ENCODE measurements at places on chromosomes 6 and 20. TPM values are rescaled to one million over a fixed set of nuclear protein-coding genes. Genes with fewer than 3 reads are reported as not detected.

DNA sequence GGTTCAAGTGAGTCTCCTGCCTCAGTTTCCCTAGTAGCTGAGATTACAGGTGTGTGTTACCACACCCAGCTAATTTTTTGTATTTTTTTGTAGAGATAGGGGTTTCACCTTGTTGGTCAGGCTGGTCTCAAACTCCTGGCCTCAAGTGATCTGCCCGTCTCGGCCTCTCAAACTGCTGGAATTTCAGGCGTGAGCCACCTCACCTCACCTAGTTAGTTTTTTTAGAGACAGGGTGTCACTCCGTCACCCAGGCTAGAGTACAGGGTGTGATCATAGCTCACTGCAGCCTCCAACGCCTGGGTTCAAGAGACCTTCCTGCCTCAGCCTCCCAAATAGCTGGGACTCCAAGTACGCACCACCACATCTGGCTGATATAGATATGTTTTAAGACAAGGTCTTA lies 22.9 kb downstream of the SYTL3 start:
- H3K4me1 ChIP-seq = no peaks in the 10 kb centered on the region
- H3K4me3 ChIP-seq = no peak overlapping the region
- H3K36me3 ChIP-seq = no peaks in the 10 kb centered on the region
- DNase-seq = no peak

PACSIN1 gene
- total RNA-seq = not detected

TPMT gene
- total RNA-seq = 17.5 TPM

SLC22A2 gene
- not detected for total RNA-seq

DNA sequence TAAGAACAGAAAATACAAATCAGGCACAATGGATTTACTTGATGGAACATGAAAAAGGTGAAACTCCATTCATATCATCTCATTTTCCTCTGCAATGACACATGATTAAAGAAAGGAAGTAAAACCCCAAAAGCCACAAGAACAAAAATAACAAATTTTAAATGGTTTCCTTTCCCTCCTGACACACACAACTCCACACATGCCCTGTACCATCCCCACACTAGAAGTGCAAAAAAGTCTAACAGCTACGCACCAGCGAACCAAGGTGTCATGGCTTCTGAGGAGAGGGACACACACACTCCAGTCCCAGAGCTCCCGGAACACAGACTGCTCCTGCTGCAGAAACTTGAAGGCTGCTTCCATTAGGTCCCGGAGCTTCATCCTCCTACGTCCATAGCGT lies 25.3 kb downstream of the MDN1 start:
- H3K36me3 ChIP-seq = no peaks in the 10 kb centered on the region
- no peak overlapping the region for H3K4me3 ChIP-seq
- H3K27me3 ChIP-seq = no peaks in the 10 kb centered on the region
- no peaks in the 10 kb centered on the region for H3K4me1 ChIP-seq
- no peak for DNase-seq
- H3K27ac ChIP-seq = no peak overlapping the region

DNA sequence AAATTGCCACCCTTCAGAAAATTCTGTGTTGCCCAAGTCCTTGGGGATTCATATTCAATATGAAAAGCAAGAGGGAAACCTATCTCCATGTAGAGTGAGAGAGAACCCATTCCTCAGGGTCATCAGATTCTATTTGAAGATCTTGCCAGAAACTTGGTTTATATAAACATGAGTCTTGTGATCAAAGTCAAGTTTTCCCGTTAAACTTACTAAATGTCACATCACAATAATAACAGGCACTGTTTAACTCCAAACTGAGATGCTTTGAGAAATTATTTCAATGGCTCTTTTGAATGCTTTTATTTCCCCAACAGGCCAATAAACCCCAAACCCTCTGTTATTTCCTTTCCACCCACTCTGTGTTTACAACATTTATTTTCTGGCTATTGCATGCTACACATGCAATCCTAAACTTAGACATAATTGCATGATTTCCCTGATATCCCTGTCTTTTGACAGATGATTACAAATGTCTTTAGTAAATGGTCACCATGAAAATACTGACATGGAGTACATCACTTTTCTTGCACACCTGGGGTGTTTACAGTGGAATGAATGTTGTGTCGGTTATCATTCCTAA lies 31.1 kb upstream of the SSTR4 start:
- no peak overlapping the region for H3K4me3 ChIP-seq
- H3K36me3 ChIP-seq = no peaks in the 10 kb centered on the region
- H3K27me3 ChIP-seq = no peaks in the 10 kb centered on the region
- no peaks in the 10 kb centered on the region for H3K4me1 ChIP-seq
- no peak for DNase-seq
- H3K27ac ChIP-seq = no peak overlapping the region

DNA sequence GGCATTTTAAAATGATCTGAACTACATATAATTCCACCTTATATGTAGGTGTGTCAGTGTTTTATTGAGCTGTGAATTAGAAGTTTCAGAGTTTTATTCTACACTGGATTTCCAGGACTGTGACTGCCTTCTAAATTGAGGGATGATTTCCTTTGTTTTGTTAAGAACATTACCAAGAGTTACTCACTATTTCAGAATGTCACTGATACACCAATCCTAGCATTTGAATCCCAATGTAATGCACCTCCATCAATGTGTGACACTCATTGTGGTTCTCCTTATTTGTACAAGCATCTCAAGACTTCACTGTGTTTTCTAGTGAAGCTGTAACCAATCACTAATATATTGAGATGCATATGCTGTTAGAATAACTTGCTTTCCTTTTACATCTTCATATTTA lies 86.8 kb downstream of the PLCB1 start:
- H3K4me3 ChIP-seq = no peak overlapping the region
- no peak overlapping the region for H3K27ac ChIP-seq
- peaks cover 26% of the 10 kb centered on the region for H3K4me1 ChIP-seq

- DNase-seq = no peak
- no peak overlapping the region for H3K27ac ChIP-seq
- H3K4me3 ChIP-seq = no peak overlapping the region
- no peaks in the 10 kb centered on the region for H3K4me1 ChIP-seq
Observed at GRCh38 chr6:29490552-29490951, 2.8 kb upstream of the MAS1L start.

DNA sequence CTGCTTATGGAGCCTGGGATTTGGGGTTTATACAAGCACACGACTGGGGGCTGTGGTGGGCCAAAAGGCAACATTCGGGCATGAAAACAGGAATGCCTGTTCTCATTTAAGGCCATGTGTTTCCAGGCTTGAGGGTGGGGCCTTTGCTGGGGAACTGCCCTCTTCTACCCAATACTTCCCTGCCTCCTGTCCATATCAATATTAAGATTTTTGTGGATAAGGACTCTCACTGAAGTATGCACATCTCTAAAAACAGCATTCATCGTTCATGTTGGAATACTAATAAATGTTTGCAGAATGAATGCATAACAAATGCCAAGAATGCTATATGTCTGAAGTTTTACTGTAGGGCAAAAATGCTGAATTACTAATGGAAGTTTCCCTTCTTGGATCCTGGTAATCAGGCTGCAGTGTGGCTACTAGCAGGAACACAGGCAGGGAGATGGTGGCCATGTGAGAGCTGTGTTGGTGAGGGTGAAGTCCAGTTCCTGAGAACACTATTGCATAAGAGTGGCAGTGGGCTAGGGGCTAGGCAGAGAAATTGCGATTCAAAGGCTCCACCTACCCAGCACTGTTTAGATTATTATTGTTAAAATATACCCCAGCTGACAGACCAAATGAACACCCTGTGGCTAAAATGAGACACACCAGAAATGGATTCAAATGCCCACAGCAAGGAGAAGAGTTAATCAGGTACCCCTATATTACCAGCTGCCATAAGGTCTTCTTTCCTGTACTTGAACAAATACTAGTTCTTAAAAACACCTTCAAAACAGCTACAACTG lies 644.3 kb downstream of the EPM2A start:
- no peak for DNase-seq
- no peak overlapping the region for H3K4me3 ChIP-seq
- no peak overlapping the region for H3K27ac ChIP-seq
- H3K27me3 ChIP-seq = no peaks in the 10 kb centered on the region
- no peaks in the 10 kb centered on the region for H3K4me1 ChIP-seq

DNA sequence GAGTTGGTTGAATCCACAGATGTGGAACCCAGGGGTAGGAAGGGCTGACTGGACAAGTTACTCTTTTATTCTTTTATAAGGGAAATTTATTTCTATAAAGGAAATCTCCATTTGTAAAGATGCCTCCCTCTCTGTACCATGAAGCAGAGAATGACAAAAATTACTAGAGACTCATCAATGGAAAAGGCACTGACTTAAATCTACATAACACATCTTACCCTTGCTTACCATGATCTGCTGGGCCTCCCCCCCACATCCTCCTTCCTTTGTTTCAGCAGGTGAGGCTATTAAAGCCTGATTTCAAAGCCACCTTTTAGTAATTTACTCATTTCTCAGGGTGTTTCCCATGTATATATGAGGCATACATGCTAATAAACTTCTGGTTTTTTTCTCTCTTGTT lies 130.2 kb upstream of the HDDC2 start:
- H3K4me1 ChIP-seq = no peaks in the 10 kb centered on the region
- no peaks in the 10 kb centered on the region for H3K27me3 ChIP-seq
- H3K27ac ChIP-seq = no peak overlapping the region
- no peak for DNase-seq
- H3K4me3 ChIP-seq = no peak overlapping the region

DNA sequence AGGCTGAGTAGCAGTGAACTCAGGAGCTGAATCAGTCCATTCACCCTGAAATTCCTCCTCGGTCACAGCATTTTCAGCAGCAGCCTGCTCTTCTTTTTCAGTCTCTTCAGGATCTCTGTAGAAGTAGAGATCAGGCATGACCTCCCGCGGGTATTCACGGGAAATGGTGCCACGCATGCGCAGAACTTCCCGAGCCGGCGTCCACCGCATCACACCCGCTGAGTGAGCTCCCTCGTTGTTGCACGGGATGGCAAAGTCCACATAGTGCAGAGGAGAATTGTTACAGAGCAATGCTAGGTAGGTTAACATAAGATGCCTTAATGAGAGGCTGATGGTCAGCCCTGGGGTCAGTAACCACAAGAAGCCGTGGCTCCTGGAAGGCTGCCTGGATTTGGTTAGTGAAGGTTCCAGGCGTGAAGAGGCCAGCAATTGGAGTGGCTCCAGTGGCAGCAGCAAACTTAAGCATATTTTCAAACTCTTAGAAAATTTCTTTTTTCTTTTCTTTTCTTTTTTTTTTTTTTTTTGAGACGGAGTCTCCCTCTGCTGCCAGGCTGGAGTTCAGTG lies 113.5 kb upstream of the HDAC2 start:
- H3K4me1 ChIP-seq = no peaks in the 10 kb centered on the region
- peak; percentile 23 for DNase-seq
- no peak overlapping the region for H3K27ac ChIP-seq

SRC gene
- 20.3 TPM for total RNA-seq

AGPAT1 gene
- total RNA-seq = 22.1 TPM

DNA sequence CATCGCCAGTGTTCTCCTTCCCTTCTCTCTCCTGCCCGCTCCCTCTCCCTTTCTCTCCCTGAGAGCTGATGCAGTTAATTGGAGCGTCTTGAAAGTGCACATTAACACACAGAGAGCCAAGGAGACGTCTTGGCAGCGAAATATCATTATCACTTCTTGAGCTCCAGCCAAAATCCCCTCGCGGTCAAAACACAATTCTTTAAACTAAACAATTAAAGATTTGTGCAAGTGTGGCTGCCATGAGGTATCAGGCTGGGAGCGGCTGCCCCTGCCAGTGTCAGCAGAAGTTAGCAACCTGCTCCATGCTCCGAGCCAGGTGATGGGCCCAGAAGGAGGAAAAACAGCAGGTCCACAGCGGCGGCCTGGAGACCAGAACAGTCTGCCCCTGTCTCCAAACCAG lies 100.9 kb upstream of the FOXP4 start:
- H3K36me3 ChIP-seq = no peaks in the 10 kb centered on the region
- DNase-seq = peak; percentile 52
- peaks cover 3% of the 10 kb centered on the region for H3K4me1 ChIP-seq
- peaks cover 23% of the 10 kb centered on the region for H3K27me3 ChIP-seq
- no peak overlapping the region for H3K27ac ChIP-seq

DDO gene
- 8.7 TPM for total RNA-seq

GRCh38 chr6:119283979-119284545 lies 65.5 kb downstream of the MAN1A1 start:
- H3K27me3 ChIP-seq = no peaks in the 10 kb centered on the region
- H3K27ac ChIP-seq = no peak overlapping the region
- DNase-seq = no peak
- H3K4me1 ChIP-seq = peaks cover 6% of the 10 kb centered on the region
- H3K36me3 ChIP-seq = no peaks in the 10 kb centered on the region

- no peaks in the 10 kb centered on the region for H3K4me1 ChIP-seq
- H3K36me3 ChIP-seq = peaks cover 4% of the 10 kb centered on the region
- H3K4me3 ChIP-seq = no peak overlapping the region
- no peak for DNase-seq
Observed at GRCh38 chr6:135465903-135466302, 31.6 kb downstream of the AHI1 start.

DNA sequence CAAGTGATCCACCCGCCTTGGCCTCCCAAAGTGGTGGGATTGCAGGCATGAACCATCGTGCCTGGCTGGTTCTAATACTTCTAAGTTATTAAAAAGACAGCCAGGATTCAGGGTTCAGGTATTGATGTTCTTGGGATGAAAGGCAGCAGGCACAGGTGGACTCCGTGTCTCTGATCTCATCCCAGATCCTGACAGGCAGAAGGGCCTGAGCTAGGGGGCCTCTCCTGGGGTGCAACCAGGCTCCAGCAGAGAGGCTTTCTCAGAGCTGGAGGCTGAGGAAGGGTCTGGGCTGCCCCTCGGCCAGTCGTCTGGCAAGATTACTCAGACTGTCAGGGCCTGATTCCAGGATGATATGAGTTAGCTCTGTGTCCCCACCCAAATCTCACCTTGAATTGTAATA lies 106.3 kb downstream of the SCML4 start:
- no peak for DNase-seq
- no peak overlapping the region for H3K27ac ChIP-seq
- H3K27me3 ChIP-seq = peaks cover 11% of the 10 kb centered on the region
- H3K4me1 ChIP-seq = peaks cover 5% of the 10 kb centered on the region

GTPBP2 gene
- total RNA-seq = 111 TPM

GRCh38 chr6:145332011-145332410 lies 403.3 kb downstream of the EPM2A start:
- H3K27ac ChIP-seq = no peak overlapping the region
- no peaks in the 10 kb centered on the region for H3K4me1 ChIP-seq
- no peak overlapping the region for H3K4me3 ChIP-seq
- H3K27me3 ChIP-seq = no peaks in the 10 kb centered on the region
- DNase-seq = no peak
- no peaks in the 10 kb centered on the region for H3K36me3 ChIP-seq

SEL1L2 gene
- total RNA-seq = not detected

DNA sequence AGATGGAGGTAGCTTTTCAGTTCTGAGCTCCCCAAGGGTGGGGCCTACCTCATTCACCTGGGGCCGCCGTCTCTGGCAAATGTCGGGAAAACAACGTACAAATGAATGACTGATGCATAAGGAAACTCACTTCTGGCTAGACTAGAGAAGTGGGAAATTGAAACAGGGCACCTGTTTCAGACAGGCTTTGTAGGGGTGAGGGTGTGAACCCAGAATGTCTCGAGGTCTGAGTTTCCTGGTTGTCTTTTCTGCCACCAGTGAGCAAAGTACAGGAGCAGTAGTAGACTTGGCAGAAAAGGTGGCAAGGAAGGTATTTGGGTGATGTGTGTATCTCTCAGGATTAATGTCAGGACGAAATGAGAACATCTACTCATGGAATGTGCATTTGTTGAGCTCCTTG lies 308.5 kb downstream of the CLIC5 start:
- peaks cover 3% of the 10 kb centered on the region for H3K4me1 ChIP-seq
- no peak overlapping the region for H3K27ac ChIP-seq
- H3K27me3 ChIP-seq = no peaks in the 10 kb centered on the region
- H3K36me3 ChIP-seq = no peaks in the 10 kb centered on the region

All from fibroblast of lung (primary cell).